ENCODE measurements at places on chromosomes 6 and 20. TPM values are rescaled to one million over a fixed set of nuclear protein-coding genes. Genes with fewer than 3 reads are reported as not detected.

Gene ERVFRD-1
- polyA plus RNA-seq: 0.16 TPM

Gene OR2J1
- polyA plus RNA-seq: not detected

Gene PTCHD4
- polyA plus RNA-seq: 2.2 TPM

DNA sequence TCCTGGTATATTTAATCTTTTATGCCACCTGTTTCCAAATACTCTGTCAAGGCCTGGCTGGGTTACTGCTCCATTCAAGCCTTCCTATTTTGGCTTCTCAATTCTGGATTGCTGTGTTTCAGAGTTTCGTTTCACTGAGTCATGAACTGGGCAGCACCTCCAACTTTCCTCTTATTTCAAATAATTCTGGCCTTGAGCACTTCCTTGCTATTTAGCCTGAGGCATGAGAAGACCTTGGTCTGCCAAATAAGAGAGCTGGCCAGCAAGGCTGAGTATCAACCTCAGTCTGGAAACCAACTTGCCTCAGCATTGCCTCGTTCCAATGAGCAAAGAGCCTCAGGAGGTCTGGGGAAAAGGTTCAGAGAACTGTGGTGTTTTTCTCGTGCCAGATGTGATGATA, 66.6 kb downstream of the TNFAIP3 start:
- DNase-seq: no peak

- DNase-seq: no peak
Measured at GRCh38 chr6:156970595-156971112, 193.5 kb downstream of the ARID1B start.

GRCh38 chr20:1961374-1961773, 32.5 kb downstream of the PDYN start:
- DNase-seq: no peak

DNA sequence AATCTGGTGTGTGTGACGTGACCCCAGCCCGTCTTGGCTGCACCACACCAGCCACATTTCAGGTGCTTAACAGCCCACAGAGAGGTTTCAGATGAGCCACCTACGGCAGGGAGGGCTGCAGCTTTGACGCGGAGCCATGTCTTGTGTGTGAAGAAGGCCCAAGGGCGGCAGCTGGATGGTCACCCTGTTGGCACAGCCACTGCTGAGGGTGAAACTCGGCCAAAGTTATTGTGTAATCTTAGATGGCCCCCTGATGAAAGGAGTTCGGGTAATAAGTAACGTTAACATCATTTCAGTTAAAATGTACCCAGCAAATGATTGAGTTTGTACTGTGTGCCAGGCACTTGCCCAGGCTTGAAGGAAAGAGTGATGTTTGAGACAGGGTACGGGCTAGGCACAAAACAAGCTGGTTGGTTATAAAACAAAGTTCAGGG, 97.2 kb downstream of the SSR1 start:
- no peak for DNase-seq

DNA sequence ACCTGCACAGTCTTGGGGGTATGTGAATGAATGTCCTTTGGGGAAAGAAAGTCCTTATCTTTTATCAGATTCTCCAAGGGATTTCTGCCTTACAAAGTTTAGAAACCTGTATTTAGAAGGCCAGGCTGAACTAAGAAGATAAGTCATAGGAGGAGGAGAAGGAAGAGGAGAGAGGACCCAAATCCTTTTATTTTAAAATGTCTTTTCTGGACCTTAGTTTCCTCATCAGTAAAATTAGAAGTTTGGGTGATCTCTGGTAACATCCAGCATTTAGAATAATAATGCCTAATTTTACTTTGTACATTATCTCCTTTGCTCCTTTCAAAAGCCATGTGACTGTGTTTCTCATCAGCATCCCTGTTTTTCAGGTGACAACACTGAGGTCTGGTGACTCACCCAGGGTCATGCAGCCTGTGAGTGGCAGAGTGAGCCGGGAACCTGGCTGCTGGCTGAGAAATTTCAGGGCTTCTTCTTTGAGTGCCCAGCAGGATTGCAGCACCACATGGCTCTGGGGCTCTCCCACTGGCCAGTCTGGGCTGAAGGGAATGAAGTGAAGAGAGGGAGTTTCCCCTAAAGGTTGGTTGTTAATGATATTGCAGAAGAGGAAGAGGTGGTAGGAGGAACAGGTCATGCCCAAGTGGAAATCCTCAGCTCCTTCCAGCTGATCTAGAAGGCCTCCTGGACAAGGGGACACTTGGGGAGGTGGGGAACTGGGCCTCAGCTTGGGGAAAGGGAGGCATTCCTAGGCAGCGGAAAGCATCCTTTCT, 34.0 kb downstream of the VEGFA start:
- no peak for DNase-seq

DNA sequence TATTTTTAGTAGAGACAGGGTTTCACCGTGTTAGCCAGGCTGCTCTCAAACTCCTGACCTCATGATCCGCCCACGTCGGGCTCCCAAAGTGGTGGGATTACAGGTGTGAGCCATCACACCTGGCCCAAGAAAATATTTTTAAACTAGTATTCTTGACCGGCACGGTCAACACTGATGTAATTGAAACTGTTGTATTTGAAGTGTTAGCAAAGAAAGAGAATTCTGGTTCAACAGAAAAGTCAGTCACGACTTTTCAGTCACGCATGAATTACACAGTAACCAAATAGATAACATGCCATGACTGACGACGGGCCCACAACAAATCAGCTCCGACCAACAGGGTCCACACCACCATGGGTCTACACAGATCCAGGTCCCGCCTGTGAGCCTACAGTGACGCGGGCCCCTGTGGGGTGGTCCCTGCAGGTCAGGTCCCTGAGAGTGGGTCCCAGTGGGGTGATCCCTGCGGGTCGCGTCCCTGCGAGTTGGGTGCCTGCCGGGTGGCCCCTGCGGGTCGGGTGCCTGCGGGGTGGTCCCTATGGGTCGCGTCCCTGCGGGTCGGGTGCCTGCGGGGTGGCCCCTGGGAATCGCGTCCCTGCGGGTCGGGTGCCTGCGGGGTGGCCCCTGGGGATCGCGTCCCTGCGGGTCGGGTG, 1.0 kb downstream of the GMEB2 start:
- no peak for DNase-seq

All from left renal cortex interstitium (tissue), 4 donors.